ENCODE measurements at places on chromosomes 7 and 10.

GRCh38 chr7:74008687-74009086, 19.3 kb upstream of the ELN start:
- DNase-seq, result no peak

- DNase-seq, result no peak
These were observed 48.6 kb upstream of the GPR37 start for GRCh38 chr7:124813994-124814798.

DNA sequence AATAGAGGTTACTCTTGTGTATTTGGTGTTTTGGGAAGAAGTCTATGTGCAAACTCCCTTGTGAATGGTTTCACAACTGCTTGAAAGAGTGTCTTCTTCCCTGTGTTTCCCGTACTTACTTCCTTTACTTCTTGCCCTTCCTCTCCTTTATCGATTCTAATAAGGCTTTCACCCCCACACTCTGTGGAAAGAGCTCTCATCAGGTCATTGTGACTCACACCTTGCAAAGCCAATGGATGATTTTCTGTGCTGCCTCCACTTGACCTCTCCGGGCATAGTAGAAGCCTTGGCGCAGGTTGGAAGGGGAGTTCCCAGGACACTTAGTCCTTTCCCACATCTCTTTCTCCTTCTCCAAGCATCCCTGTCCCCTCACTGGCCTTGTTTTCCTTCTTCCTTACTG, 6.2 kb upstream of the TSPAN15 start:
- no peak for DNase-seq

GRCh38 chr10:118036281-118036875, 10.4 kb downstream of the RAB11FIP2 start:
- no peak for DNase-seq

DNA sequence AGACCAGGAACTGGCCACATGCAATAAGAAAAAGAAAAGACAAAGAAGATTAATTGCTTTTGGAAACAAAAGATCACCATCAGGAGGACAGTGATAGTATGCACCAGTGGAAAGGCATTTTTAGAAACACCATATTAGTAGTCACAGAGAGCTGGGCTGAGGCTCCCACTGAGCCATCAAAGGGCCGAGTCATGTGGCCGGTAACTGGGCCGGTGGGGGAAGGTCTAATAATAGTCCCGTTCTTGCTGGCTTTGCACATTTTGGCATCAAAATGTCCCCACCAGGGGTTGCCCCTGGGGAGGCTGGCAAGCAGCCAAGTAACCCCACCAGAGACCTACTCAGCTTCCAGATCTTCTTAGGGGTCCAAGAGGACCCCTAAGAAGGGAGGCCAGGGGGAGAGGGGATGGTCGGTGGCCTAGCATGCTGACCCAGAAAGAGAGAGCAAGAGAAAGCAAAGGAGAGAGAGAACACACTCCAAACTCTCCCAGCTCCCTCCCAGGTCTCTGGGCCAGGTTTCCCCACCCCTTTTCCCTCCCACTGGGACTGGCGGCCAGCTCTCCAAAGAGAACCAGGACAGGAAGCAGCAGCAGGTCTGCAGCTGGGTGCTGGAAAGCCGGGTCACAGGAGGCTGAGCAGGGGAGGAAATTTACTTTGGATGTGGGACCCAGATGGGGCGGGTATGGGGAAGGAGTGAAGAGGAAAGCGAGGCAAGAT, 70.2 kb upstream of the FGFR2 start:
- no peak for DNase-seq

DNA sequence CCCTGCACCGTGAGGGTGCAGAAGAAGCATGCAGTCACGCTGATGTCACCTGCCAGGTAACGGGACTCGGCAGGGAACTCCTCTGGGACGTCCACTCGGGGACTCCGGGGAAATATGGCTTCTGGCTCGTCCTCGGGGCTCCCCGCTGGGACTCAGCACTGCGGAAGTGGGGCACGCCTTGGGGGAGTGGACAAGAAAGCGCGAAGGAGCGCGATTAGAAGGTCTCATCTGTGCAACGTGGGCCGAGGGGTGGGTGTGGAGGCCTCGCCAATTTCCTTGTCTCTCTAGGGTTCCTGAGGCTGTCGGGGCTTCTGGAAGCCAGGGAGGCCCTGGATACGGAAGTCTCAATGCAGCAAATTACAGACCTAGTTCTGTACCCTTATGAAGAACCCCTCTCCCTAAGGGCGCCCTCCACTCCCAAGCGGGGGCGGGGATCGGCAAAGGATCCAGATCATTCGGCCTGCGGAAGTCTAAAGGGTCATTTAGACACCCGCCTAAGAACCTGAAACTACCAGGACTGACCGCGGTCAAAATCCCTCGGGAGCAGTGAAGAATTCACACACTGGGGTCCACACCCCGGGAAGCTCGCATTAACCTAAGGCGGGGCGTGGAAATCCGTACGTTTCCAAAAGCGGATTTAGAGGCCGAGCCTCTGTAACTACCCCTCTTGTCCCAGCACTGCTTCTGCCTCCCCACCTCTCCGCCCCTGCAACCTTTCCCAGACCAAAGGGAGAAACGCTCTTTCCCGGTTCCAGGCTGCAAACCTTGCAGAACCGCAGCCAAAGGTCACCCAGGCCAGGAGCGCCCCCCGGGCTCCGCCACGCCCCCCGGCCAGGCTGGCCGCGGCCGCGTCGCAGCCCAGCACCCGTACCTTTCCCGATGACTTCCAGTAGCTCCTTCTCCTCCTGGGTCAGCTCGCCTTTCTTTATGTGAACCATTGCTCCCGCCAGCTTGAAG, 640 bp downstream of the ANKMY2 start:
- DNase-seq, result peak; percentile 50

DNA sequence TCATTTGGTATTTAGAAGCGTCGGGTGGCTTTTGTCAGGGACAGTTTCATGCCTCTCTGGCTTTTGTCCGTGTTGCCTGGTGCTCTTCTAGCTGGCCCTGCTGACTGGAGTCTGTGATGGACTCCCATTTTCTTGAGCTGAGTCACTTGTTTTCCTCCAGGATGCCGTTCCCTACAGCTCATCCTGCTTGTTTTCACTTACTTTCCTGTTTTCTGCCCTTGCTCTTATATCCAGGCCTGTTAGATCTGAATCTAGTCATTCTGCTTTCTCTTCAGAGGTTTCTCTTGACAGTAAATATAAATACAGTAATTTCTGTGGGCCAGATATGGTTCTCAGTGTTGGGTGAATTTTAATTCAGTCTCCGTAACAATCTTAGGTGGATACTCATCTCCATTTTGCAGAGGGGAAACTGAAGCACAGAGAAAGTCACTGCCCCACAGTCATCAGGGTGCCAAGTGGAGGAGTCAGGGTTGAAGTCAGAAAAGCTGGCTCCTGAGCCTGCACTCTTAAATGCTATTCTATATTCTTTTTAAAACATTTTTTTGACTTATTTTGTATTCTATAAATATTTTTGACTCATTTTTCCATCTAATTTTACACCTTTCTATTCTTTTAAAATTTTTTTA, 85.4 kb downstream of the CCNY start:
- peak; percentile 62 for DNase-seq

- DNase-seq, result peak; percentile 40
These were observed 5.5 kb downstream of the ELOVL3 start for GRCh38 chr10:102231357-102232318.

GRCh38 chr7:130513447-130513846, 21.6 kb downstream of the MEST start:
- no peak for DNase-seq

- DNase-seq, result no peak
These were observed 405 bp upstream of the ENTPD1 start for GRCh38 chr10:95755511-95756004.

DNA sequence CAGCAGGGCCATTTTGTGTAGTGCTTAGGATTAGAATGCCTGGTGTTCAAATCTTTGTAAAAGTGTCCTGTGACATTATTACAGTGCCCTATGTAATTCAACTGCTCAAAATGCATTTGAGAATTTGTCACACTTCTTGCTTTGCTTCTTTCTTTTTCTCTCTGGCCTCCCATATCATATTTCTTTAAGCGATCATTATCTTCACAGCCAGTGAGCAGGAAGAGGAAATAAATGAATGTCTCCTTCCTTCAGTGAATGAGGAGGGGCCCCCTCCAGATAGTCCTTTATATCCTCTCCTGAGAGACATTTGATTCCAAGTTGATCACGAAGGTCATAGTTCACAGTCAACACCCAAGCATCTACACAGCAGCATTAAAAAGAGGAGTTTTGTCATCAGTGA, 425.1 kb upstream of the NPVF start:
- DNase-seq, result no peak

- DNase-seq, result peak; percentile 71
These were observed 8.6 kb downstream of the SHH start for GRCh38 chr7:155803418-155804376.

DNA sequence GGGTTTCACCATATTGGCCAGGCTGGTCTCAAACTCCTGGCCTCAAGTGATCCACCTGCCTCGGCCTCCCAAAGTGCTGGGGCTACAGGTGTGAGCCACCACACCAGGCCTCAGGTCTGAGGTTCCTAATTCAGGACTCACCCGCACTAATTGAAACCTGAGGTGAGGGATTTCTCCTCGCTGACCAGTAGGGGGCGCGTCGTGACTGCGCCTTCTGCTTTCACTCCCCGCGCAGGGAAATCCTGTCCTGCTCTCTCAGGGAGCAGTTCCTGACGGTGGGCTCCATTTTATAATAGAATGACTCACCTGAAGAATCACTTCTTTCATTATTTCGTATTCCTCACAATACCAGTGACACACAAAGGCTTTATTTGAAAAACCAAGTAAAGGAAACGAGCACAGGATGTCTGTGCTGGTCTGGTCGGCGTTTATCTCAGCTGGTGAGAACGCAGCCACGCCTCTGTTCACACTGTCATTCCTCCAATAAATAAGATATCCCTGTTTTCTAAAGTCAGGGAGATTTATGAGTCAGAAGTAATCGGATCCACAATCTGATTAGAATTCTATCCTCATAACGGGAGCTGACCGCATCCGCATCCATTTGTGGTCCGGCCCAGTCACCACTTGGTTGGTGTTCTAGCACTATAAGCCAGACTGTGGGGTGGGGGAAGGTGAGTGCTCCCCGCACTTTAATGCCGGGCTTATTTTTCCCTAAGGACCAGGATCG, 35.4 kb downstream of the BAG3 start:
- peak; percentile 64 for DNase-seq

DNA sequence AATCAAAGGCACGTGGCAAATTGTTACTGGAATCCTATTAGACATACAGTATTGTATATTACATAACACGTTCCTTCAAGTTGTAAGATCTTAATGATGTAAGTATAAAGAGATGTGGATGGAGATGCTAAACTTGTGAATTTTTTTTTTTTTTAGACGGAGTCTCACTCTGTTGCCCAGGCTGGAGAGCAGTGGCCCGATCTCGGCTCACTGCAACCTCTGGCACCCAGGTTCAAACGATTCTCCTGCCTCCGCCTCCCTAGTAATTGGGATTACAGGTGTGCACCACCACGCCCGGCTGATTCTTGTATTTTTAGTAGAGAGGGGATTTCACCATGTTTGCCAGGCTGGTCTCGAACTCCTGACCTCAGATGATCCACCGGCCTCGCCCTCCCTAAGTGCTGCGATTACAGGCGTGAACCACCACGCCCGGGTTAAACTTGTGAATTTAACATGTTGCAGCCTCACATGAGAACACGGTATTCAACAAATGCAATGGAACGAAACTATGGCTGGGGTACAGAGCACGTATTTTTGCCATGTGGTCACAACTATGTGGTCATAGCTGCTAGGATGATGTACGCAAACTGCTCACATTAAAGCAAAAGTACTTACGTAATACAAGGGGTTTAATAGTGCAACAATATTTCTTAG, 818 bp upstream of the SUPV3L1 start:
- DNase-seq, result no peak

DNA sequence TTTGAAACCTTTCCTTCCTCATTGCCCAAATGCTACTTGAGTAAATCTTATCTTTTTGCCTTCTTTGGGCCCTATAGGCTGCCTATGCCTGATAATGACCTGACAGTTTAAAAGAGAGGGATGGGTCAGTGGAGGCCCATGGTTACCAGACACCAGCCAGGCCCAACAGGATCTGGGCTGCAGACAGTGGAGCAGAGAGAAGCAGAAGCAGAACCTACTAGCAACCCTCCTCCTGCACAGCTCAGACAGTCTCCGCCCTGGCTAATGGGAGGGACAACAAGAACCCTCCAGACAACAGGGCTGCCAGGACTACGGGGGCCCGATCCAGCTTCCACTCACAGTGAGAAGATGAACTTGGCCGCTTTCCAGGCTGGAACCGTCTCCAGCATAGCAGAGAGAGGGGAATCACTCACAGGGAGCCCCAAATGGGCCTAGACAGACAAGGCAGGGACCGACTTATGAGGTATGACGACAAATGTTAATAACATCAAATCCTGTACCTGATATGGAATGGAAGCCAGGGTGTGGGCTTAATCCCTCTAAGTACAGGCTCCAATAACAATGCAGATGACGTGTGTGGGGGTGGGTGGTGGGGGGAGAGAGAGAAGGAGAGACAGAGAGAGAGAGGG, 31.7 kb upstream of the DGKI start:
- DNase-seq, result no peak

DNA sequence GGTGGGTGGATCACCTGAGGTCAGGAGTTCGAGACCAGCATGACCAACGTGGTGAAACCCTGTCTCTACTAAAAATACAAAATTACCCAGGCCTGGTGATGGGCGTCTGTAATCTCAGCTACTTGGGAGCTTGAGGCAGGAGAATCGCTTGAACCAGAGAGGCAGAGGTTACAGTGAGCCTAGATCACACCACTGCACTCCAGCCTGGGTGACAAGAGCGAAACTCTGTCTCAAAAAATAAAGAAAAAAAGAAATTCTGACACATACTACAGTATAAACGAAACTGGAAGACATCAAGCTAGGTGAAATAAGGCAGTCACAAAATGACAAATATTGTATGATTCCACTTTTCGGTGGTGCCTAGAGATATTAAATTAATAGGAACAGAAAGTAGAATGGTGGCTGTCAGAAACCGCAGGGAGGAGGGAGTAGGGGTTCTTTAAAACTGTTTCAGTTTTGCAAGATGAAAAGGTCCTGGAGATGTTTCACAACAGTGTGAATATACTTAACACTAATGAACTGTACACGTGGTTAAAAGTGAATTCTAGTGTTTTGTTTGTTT, 23.2 kb downstream of the PILRA start:
- no peak for DNase-seq

DNA sequence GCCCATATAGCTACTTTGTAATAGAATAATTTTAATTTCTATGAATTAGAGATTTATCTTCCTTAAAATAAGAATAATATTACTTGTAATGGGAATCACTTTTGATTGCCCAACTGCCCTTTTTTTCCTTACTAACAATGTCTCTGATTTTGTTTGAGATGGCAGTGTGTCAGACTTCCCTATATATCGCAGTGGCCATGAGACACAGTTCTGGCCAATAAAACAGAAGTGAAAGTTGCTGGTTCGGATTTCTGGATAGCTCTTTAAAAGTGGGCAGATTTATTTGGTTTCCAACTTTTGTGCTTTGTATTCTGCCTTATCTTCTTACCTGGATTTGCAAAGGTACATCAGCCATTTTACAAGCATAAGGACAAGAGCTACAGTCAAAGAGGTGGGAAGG, 170.2 kb downstream of the PPP1R17 start:
- DNase-seq, result no peak

DNA sequence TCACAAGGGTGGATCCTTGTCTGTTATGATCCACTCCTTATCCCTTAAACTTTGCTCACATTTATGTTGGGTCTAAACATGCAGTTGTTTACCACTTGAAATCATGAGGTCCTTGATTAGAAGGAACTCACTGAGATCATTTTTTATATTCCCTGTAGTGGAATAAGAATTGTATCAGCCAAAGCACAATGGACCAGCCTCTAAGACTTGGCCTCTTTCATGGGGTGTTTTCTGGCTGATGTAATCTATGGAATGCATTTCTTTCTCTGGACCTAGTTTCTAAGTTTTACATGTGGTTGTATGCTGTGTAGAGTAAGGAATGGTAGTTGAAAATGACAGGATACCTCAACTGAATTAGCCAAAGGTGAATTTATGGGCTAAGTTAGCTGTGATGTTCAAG, 376.6 kb downstream of the SORCS3 start:
- DNase-seq, result no peak

GRCh38 chr10:69869291-69869961, 67.7 kb downstream of the COL13A1 start:
- no peak for DNase-seq

Measured in NCI-H460 (cell line).